ENCODE measurements at places on chromosomes 4 and X. TPM values are rescaled to one million over a fixed set of nuclear protein-coding genes. Genes with fewer than 3 reads are reported as not detected.
A peak's percentile ranks its signal among the peaks of the same experiment; 100 is the strongest.

Gene DMP1
- not detected for total RNA-seq

Gene CT45A3
- total RNA-seq = not detected

DNA sequence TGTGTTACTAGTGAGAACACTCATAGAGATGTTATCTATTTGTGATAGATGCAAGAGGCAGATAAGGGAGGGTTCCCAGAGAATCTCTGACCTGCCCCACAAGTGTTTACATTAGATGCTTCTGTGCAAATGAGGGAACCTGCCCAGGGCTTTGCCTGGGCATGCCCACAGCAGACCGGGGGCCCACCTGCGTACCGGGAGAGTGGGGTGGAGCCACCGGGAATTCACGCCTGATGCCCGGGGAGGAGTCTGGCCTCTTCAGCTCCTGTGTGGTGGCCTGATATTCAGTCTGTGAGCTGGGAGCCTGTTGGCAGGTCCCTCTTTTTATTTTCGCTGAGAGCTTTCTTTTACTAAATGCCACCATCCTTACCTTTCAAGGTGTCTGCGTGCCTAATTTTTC lies 155.7 kb downstream of the SNCA start:
- DNase-seq = no peak

- no peak for DNase-seq
Observed at GRCh38 chrX:134388161-134389109, 71.5 kb upstream of the HPRT1 start.

GRCh38 chrX:86141786-86142185 lies 6.5 kb upstream of the DACH2 start:
- DNase-seq = no peak

Gene MTNR1A
- total RNA-seq = not detected

DNA sequence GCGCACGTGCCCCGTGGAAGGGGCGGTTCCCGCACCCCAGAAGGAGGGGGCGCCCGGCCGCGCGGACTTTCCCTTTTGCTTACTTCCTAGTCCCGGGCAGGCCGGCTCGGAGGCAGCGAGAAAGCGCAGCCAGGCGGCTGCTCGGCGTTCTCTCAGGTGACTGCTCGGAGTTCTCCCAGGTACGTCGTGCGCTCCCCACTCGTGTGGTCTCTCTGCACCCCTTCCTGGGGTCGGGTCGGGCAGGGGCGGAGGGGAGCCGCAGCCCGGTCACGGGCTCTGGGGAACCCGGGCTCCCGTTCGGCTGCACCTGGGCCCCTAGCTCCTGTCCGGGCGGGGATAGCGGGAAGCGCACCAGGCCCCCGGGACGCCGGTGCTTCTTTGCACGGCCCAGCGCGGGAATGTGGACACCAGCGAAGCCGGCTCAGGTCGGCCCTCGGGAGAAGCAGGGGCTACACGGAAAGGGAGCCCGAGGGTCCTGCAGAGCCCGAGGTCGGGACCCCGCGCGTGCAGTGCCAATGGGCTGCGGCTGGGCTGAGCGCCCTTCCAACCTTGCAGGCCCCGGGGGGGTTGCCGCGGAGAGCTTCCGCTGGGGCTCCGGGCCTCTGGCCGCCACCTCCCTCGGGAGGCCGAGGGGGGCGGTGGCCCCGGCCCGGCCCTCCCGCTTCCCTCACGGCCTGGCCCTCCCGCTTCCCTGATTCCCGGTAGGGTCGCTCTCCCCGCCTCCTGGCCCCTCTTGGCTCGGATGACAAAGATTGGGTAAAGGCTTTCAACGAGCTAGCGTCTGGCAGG lies at the start of gene TLR2:
Gene TLR2 (plus strand): TSS at position 99 of the 789 bp plus-strand sequence. CDS start 18,628 bp downstream, outside the sequence.
- peak; percentile 69 for DNase-seq

GRCh38 chrX:153782313-153782712 lies 1.5 kb downstream of the SRPK3 start:
- DNase-seq = no peak

Gene PAGE4
- total RNA-seq = not detected

DNA sequence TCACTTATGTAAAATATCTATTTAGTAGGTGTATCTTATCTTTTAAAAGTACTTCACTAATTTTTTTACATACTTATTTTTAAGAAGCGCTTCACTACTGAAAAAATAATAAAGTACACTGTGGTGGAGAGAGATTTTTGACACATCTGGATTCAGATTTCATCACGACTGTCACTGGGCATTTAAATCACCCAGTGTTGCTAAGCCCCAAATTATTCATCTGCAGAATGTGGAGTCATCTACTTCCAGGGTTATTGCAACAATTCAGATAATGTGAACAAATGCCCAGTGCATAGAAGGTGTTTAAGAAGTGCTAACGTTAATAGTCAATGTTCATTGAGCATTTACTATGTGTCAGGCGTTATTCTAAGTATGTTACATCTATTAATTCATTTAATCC lies 41.8 kb downstream of the AASDH start:
- no peak for DNase-seq

DNA sequence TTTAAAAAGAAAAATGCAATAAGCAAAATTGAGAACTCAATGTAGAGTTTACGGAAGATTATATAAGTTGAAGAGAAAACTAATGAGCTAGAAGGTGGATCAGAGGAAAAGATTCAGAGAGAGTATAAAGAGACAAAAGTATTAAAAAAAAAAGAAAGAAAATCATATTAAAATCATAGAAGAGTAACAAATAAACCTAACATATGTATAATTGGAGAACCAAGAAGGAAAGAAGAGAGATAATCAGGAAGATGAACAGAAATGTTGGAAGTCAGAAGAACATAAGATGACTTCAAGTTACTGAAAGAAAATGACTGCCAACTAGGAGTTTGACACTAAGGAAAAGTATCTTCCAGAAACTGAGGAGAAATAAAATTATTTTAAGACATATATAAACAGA lies 34.3 kb upstream of the ANTXR2 start:
- no peak for DNase-seq

DNA sequence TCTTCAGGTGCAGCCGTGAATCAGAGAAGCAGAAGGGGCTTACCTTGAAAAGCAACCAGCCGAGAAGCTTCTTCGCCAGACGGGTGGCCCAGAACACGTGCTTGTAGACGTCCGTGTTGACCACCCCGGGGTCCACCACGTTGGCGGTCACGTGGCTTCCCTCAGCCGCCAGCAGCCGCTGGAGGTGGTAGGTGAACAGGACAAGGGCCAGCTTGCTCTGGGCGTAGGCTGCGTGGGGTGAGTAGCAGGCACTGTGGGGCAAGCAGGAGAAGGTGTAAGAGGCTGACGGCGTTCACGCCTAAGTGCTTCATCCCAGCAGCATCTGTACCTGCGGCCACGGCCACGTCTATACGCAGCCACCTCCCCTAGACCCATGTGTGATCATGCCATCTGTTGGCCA lies 257.8 kb downstream of the DHRSX start:
- no peak for DNase-seq

Gene PCDH7
- not detected for total RNA-seq

DNA sequence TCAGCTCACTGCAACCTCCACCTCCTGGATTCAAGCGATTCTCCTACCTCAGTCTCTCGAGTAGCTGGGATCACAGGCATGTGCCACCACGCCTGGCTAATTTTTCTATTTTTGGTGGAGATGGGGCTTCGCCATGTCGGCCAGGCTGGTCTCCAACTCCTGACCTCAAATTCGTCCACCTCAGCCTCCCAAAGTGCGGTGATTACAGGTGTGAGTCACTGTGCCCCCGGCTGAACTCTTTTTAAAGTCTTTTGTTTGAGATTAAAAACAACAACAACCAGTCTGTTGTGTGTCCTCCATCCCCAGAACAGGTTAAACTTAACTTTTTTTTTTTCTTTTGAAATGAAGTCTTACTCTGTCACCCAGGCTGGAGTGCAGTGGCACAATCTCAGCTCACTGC lies 36.3 kb upstream of the RBPJ start:
- no peak for DNase-seq

- no peak for DNase-seq
Observed at GRCh38 chr4:34280131-34280530, 1964.2 kb downstream of the ARAP2 start.

DNA sequence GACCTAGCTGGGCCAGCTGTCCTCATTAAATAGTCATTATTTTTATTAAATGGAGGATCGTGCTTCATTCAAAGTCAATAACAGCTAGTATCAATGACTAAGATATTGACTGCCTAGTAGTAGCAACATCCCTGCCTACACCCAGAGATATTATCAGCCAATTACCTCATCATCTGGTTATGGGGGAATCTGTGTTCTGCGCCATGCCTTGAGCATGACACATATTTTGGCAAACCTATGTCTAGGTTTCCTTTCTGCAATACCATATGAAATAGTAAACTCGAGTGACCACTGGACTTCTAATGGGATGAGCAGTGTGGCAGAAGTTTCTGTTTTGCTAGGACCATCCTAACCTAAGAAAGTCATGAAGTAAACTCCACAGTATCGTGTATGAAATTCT lies 50.0 kb upstream of the AADAT start:
- no peak for DNase-seq

Gene TACR3
- not detected for total RNA-seq

DNA sequence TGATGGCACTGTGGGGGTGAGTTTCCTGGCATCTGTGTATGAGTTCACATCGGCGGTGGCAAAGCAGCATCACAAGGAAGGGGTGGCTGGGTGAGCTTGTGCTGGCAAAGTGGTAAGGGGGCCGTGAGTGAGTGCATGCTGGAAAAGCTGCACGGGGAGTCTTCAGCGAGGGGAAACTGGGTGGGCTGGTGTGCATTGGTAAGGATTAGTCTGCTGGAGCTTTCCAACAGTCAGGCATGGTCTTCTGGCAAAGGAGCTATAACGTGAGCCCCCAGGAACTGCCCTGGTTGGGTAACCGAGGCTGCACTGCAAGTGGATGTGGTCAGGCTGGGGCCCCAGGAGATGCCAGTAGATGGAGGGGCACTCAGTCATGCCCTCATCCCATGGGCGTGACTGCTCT lies 30.7 kb downstream of the ADAM29 start:
- no peak for DNase-seq

DNA sequence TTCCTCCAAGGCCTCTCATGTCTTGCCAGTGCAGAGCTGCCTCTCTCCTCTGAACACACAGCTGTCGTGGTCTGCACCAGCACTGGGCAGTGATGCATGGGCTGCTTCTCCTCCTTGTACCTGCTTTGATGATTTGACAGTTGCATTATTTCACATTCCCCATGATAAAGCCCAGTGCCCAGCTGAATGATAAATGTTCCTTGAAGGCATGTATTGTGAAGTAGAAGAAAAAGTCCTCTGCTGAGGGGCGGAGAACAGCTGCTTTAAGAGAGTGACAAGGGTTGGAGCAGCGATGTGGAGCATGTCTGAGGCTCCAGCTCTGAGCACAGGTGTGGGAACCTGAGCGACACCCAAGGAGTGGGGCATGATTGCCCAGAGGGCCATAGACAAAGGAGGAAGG lies 21.1 kb upstream of the TRIM2 start:
- DNase-seq = no peak

DNA sequence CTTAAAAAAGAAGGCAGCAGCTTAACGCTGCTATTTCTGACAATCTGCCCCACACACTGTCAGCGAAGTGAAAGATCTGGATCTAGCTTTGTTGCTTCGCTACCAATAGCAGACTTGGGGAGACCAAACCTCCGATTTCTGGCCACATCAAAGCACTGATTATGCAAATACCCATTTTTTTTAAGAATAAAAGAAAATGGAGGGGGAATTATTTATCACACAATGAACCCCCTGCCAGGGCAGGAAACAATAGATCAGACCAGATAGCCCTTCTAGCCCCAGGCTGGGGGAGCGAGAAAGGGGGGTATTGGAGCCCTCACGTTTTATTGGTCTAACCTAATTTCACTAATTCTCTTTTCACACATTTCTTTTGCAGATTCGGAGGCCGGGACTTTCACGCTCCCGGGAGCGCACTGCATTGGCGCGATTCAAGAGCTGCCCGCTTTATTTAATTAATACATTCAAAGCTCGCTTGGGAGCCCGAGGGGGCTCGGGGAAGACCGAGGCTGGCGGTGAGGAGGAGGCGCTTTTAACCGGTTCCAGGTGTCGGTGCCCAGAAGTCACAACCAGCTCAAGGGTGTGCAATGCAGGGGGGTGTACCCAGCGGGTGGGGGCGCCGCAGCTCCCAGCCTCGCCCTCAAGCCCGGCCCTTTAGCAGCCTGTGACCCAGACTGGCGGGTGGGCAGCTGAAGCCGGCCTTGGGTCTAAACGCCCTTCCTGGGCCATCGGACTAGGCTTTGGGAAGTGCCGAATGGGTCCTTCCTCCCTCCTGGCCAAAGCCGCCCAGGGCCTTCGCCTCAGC lies 5.5 kb downstream of the NEUROG2 start:
- no peak for DNase-seq

Gene SPANXC
- not detected for total RNA-seq

Gene ADH1C
- total RNA-seq = not detected

DNA sequence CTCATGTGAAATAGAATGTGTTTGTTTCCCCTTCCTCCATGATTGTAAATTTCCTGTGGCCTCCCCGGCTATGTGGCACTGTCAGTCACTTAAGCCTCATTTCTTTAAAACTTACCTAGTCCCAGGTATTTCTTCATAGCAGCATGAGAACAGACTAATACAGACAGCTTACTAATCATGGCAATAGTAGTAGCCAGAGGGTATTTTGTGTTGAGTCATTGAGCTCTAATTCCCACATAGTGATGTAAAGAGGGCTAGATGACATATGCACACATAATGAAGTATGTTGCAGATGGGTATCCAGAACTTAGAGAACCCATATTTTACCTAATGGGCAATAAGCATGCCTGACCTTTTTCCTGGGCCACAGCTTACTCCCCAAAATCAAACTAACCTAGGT lies 1197.2 kb downstream of the PCDH7 start:
- no peak for DNase-seq

DNA sequence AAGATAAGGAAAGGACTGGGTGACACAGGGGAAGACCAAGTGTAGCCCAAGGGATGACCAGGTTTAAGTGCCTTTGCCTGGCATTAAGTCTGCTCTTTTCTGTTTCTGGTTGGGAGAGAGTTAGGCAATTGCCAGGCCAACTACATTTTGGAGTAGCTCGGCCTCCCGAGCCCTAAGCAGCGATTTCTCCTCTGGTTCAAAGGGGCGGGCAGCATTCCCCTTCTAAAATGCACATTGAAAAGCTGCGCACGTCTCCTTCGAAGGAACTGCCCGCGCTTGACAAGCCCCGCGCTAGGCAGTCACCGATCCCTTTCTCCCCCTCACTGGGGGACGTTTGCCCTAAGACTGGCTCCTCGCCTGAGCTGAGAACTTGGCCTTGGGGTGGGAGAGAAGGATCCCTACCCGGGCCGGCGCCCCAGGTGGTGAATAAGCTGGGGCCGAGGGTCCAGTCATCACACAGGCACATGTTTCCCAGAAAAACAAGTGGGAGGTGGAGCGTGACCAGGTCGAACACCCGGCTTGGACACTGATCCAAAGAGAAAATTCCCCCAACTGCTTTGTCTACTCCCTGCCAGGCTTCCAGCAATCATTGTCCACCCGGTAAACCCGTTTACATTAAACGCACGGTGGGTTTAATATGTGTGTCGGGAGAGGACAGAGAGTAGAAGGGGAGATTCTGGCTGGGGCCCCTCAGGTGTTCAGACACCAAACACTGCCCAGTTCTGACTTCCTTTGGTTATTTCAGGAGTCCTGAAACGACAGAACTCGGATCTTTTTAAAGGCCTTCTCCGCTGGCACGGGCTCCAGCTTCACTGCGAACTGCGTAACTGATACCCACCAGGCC lies 4.0 kb downstream of the ARX start:
- no peak for DNase-seq

Gene MGST2
- total RNA-seq = 8.2 TPM

- no peak for DNase-seq
Observed at GRCh38 chrX:139750390-139750789, 42.4 kb upstream of the MCF2 start.

- no peak for DNase-seq
Observed at GRCh38 chr4:109658871-109659410, 44.3 kb downstream of the CASP6 start.

Data from natural killer cell treated with Interleukin-12 subunit alpha and Interleukin-12 subunit beta and Interleukin-15 and Interleukin-18, amount 100 ng/mL, for 72 hours (primary cell).